ENCODE measurements at places on chromosomes 3 and 15.

DNA sequence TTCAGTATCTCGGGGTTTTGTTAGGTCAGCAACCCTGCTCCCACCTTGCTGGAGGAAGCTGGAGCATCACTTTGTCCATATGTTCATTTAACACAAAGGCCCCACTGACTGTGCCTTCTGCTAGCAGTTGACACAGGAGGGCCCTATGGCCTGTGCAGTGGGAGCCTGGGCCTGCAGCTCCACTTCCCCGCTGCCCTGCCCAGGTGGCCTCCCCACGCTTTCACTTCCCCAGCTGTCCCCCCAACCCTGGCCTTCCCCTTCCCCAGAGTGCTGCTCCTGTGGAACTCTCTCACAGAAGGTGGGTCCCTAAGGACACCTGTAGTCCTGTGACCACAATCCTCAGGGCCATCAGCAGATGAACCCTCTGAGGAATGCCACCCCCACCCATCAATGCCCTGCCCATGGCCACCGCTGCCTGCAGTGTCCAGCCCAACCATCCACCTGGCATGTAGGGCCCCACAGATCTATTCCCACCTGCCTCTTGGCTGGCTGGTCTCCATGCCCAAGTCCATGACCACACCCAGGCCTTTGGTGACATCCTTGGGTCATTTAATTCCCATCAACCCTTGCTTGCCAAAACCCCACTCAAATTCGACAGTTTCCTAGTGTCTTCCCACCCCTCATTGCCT is 13.5 kb downstream of the TBC1D21 start:
- DNase-seq, result no peak

DNA sequence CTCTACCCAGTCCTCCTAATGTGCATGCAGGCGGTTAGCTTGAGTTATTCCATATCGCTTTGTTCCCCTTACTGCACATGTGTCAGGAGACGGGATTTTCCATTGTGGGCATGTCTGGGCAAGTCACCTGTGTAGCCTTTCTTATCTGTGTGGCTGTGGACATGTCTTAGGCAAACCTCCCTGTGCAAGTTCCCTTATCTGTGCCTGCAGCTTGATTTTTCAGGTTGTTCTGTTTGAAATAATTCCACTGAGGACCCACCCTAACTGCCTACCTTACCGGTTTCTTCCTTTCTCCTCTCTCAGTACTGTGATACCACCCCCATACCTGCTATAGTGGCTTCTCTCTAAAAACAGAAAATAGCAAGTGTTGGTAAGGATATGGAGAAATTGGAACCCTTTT is 113.6 kb downstream of the NEO1 start:
- DNase-seq, result no peak

GRCh38 chr3:85574006-85574705 is 615.4 kb downstream of the CADM2 start:
- no peak for DNase-seq

DNA sequence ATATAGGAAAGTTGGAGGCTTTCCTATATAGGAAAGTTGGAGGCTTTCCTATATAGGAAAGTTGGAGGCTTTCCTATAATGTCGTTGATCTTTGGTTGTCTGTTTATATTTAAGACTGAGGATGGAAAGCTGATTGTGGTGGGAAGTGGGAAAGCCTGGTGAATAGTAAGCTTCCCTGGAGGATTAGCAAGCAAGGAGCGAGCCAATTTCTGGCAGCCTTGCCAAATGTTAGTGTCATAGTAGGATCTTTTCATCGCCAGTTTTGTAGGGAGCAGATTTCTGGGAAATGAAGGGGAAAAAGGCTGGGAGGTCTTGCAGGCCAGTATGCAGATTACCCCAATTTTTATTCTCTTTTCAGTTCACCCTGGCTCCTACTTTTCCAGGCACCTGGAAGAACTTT is 39.9 kb upstream of the CCNL1 start:
- DNase-seq, result no peak

- no peak for DNase-seq
These were observed 812.4 kb upstream of the DPPA4 start for GRCh38 chr3:110149763-110150162.

DNA sequence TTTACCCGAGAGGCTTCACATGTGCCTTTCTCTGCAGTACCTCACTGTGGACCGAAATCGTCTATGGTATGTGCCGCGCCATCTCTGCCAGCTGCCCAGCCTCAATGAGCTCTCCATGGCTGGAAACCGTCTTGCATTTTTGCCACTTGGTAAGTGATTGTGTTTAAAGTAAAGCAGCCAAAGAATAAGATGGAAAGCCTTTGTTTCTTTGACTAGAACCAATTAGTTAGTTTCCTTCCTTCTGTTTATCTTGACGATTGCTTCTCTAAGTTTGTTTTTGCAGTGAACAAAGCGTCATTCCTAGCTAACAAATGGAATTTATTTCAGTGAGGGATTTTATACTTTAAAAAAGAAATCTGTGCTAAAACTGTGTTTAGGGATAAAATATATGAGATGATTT is 82.7 kb downstream of the LRRC28 start:
- no peak for DNase-seq

DNA sequence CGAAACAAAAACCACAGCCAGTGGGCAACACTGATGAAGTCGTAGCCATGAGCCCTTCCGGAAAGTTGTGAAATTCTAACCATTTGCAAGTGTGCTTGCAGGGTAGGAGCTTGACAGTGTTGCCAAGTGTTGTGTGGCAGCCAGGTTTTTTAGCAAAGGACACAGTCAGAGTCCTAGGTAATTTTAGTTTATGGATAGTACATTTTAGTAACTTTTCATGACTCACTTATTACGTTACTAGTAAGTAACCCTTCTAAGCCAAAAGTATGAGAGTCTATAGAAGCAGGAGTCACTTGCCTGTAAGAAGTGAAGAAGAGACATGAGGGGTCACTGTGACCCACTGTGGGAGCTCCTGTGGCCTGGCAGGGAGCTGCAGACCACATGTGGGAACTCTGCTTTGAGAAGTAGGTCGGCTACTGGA is 54.8 kb upstream of the ADPGK start:
- DNase-seq, result no peak

GRCh38 chr3:54818486-54818885 is 109.4 kb downstream of the LRTM1 start:
- DNase-seq, result no peak

GRCh38 chr3:157442729-157443128 is 6.1 kb downstream of the PTX3 start:
- DNase-seq, result no peak

- no peak for DNase-seq
These were observed 1362.1 kb downstream of the ROBO1 start for GRCh38 chr3:78405745-78406144.

- DNase-seq, result no peak
These were observed 138.5 kb upstream of the ANKRD28 start for GRCh38 chr3:15936312-15936711.

DNA sequence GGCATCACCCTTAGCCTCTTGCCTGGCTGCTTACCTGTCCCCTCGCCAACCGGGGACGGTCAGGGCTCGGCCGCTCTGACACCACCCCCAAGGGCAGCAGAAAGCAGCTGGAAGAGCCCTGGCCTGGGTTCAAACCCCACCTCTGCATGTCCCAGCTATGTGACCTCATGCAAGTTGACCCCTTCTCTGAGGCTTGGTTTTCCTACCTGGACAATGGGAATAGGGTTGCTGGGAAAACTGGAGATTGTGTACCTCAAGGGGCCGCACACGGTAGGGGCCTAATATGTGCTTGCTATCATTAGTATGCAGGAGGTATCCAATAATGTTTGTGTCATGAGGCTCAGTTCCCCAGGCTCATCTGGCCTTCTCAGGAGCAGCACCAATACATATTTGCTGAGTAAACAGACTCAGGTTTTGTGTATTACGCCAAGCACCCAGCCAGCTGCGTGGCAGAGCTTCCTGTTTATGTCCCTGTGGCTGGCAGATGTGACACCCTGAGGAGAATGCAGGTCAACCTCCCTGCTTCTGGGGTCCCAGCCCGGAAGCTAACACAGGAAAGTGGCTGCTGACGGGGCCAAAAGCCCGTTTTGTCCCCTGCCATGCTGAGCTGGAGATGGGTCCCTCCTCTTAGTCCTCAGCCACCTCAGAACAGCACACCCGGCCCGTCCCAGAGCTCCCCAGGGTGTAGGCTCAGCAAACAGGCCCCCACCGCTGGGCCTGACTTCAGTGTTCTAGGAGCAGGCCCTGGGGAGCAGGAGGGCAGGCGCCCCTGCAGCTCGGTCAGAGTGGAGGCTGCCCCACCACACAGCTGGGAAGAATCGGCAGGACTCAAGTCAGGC is 29.7 kb downstream of the PLXND1 start:
- no peak for DNase-seq

DNA sequence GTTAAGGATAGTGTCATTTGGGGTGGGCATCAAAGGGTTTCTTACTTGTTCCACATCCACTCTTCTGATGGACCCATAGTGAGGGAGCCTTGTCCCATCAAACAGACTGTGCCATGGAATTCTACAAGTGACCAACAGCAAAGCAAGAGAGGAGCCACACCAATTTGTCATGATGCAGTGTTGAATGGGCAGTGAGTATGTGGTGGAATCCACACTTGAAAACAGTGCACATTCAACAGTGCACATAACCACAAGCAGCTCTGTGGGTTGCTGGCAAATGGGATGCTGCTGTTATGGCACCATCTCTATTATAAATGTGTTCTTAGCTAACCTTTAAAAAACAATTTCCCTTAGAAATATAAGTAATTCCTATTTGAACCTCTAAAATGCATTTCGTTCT is 52.5 kb upstream of the CPNE4 start:
- no peak for DNase-seq

DNA sequence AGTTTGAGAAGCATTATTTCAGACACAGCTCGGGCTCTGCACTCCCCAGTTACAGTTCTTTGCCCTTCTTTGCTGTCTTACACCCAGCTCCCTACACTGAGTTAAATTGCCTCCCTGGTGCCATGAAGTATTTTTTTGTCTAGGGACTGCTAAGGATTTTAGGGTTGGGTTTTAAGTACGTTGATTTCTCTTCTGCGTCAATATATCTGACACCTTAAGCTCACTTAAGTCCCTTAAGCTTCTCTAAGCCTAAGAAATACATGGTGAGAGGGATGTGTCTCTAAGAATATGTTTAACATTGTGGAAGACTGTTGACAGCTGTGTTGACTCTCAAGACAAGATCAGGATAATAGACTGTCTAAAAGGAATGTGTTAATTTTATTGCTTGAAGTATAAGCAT is 400.5 kb downstream of the PTPRG start:
- DNase-seq, result no peak

GRCh38 chr15:41904541-41905005 is 10.7 kb upstream of the SPTBN5 start:
- DNase-seq, result peak; percentile 57

Data from activated CD4-positive, alpha-beta T cell treated with anti-CD3 and anti-CD28 coated beads for 24 hours (primary cell).